Activated naive CD8-positive, alpha-beta T cell treated with anti-CD3 and anti-CD28 coated beads, Interleukin-2, amount 50 U/mL, for 24 hours (primary cell): ENCODE measurements at places on chromosomes 4 and X.

DNA sequence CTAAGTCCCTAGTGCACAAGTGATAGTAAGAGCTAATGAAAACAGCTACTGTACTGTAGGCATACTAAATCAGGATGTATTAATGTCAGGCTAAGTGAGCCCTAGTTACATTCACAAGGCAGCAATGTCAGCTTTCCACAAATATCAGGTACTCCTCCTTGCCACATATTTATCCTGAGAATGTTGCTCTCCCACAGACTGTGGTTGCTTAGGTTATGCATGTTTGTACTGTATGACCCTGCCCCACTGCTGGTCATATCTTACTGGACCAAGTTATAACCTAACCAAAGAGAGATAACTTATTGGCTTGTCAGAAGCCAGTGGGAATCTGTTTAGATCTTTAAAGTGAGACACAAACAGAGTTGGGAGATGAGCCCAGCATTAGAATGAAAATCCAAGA is 241.0 kb downstream of the SLC39A8 start:
- DNase-seq = no peak

DNA sequence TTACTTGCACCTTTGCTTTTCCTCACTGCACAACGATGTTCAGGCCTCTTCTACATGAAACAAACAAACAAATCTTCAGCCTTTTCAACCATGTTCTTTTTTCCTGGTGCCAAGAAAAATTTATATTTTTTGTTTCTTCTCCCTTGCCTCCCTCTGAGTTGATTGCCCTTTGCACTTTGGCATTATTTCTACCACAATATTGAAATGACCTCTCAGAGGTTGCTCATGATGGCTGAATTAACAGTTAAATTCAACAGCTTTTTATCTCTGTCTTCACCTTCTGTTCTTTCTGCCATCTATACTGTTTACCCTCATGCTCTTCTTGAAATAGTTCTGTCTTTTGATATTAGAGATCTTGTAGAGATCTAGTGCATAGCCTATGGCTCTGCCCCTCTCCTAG is 308.9 kb downstream of the ARHGAP24 start:
- no peak for DNase-seq

- no peak for DNase-seq
These were observed at the start of gene KCNE5 for GRCh38 chrX:109624641-109625616. Gene KCNE5, minus strand, starts transcription at chrX:109625172. Its CDS starts 152 bp downstream, at chrX:109625020.

DNA sequence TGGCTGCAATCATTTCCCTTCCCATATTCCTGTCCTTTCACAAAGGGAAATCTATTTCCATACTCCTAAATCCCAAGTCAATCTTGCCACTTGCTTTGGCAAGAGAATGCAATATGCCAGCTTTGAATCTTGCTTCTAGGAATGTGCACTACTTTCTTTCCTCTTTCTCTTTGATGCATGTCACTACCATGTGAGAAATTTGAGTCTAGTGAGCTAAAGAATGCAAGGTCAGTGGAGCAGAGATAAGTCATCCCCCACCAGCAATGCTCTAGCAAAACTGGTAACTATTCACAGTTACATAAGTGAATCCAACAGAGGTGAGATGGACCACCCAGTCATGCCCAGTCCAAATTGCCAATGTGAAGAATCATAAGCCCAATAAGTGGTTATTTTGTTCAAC is 910.4 kb downstream of the RAB28 start:
- DNase-seq = no peak

DNA sequence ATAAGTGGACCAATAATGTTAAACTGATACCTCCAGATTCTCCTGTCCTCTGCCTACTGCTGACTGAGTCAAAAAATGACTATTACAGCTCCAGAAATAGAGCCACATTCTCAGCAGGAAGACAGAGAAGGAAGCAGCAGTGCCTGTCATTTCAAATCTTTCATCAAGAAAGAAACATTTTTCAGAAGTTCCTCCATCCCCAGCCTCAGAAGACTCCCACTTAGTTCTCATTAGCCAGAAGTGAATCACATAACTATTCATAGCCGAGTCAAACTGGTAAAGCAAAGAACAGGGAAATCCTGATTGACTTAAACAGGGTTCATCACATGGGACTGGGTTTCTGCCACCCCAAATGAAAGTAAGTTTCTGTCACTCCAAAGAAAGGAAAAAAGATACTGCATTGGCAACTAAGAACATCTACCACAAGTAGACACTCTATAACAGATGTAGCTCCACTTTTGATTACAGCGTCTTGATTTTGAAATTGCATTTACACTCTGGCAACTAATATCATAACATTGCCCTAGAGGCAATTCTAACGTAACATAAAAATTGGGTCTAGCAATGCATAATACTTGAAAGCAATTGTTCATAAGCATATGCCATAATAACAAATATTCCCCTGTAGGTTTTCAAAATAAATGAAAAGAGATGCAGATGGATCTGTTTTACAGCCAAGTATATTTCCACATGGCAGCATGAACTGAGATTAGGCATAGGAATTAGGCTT is 599.8 kb downstream of the GALNTL6 start:
- no peak for DNase-seq

DNA sequence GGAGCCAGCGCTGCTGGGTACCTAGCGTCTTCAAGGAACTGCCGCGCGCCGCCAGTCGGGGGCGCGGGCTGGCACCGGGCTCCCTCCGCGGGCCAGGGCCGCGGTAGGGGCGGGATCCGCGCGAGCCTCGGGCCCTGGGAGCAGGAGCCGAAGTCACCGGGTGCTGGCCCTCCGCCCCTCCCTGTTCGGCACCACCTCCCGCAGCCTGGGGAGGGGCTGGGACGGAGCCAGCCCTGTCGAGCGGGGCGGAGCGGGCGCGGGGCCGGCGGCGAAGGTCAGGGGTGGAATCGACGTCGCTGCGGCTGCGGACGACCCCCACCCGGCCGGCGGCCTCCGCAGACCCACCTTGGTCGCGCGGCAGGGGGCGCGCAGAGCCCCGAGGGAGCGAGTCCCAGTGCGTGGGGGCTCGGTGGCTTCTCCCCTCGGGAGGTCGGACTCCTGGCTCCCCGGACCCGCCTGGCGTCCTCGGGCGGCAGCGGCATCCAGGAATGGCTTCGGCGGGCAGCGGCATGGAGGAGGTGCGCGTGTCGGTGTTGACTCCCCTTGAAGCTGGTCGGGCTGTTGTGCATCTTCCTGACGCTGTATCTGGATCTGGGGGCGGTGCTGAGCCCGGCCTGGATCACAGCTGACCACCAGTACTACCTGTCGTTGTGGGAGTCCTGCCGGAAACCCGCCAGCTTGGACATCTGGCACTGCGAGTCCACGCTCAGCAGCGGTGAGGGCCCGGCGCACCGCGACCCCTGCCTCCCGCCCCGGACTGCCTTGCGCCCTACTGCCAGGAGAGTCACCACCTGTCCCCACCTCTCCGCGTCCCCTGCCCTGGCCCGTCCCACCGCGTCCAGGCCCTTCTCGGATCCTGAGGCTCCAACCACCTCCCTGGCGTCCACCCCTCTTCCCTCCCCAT is 50.5 kb upstream of the FAM47C start:
- no peak for DNase-seq

DNA sequence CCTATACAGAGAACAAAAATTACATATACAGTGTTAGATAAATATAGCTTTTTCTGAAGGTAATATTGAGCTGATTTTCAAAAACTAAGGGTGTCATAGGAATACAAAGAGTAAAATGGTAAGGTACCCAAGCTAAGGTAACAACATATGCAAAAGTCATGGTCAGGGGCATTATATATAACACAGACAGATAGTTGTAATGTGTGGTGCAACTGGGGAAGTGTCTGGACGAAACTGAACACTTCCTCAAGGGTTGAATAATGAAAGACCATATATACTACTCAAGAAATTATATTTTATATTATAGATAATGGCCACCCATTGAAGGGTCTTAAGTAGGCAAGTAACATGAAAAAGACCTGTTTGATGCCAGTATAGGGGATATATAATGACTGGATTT is 262.1 kb upstream of the CXXC4 start:
- no peak for DNase-seq

DNA sequence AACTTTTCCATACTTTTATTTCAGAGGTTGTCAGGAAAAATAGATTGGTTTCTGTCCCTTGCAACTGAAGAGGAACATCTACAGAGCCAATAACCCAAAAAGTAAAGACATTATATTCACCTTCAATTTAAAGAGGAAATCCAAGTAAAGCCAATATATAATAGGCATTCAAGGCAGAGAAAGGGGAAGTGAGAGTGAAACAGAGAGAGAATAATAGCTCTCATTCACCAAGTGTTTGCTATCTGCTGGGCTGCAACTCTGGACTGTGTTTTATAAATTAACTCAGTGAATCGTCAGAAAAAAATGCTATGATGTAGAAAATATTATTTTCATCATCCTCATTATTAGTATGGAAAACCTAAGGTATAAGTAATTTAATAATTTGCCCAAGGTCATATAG is 448.5 kb downstream of the TRAM1L1 start:
- no peak for DNase-seq

- DNase-seq = no peak
These were observed 280.2 kb downstream of the ADGRA3 start for GRCh38 chr4:22235698-22236097.

DNA sequence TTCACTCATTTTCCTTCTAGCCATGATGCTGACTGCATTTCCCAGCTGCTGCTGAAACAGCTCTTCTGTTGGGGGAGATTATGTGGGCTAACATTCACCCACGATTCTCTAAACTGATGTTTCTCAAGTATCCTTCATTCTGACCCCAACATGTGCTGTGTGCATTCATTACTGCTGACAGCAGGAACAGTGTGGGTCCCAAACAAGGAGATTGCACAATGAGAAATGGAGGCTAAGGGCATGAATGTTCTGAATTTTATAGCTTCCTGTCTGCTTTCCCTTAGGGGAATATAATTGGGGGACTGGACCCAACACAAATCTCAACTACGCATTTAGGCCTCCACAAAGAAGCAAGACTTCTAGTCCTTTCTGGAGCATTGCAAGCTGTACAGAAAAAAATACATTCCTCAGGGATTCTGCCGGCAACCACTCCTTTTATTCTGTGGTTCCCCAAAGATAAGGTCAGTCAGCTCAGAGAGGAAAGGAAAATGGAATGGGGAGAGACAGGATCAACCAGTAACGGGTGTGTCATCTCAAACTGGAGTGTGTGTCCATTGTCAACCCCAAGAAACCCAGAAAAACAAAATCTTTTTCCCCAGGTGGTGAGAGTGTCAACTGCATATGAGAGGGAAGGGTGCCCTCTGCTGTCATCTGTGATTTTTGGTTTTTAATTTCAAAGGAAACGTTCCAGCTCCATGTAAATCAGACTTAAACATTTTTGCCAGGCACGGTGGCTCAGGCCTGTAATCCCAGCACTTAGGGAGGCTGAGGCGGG is 81.5 kb upstream of the EGFL6 start:
- peak; percentile 37 for DNase-seq

DNA sequence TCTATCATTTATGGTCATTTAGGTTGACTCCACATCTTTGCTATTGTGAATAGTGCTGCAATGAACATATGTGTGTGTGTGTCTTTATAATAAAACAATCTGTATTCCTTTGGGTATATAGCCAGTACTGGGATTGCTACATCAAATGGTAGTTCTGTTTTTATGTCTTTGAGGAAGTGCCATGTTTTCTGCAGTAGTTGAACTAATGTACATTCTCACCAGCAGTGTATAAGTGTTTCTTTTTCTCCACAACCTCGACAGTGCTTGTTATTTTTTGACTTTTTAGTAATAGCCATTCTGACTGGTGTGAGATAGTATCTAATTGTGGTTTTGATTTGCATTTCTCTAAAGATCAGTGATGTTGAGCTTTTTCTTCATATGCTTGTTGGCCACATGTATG is 80.5 kb downstream of the ARHGAP6 start:
- no peak for DNase-seq

DNA sequence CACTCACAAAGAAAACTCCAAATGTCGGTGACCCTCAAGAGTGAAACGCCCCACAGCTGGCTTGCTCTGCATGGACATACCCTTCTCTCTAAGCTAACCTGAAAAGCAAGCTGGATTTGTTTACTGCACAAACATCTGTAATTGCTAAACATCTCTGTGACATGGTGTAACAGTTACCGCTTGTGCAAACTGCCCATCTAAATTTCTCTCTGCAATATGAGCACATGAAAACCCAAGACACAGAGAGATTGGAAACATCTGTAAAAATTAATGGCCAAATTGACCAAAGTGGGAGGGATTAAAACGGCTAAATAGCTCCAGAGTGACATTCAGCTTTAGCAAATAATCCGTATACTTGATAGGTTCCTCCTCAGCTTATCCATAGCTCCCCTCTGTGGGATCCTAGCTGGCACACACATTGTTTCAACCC is 155.0 kb upstream of the MAP3K15 start:
- no peak for DNase-seq

GRCh38 chr4:22607382-22607781 is 85.4 kb upstream of the GBA3 start:
- peak; percentile 24 for DNase-seq

- DNase-seq = no peak
These were observed 367.3 kb upstream of the CASK start for GRCh38 chrX:42290608-42291007.

GRCh38 chrX:5236096-5236495 is 992.6 kb downstream of the NLGN4X start:
- no peak for DNase-seq

DNA sequence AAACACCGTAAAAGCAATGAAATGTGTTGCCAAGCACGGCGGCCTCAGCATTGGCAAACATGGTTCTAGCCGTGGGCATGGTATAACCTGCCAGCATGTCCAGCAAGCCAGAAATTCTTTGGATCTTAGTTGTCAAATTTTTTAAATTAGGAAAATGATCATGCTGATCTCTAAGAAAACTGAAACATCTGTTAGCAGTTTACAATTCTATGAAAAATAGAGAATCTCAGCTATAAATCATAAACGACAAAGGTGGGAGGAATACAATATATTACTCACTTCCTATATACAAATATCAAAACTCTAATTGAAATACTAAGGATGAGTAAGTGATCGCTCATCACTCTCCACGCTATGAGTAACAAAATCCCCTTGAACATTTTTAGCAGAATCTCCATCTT is 130.3 kb downstream of the ADGRA3 start:
- DNase-seq = no peak

DNA sequence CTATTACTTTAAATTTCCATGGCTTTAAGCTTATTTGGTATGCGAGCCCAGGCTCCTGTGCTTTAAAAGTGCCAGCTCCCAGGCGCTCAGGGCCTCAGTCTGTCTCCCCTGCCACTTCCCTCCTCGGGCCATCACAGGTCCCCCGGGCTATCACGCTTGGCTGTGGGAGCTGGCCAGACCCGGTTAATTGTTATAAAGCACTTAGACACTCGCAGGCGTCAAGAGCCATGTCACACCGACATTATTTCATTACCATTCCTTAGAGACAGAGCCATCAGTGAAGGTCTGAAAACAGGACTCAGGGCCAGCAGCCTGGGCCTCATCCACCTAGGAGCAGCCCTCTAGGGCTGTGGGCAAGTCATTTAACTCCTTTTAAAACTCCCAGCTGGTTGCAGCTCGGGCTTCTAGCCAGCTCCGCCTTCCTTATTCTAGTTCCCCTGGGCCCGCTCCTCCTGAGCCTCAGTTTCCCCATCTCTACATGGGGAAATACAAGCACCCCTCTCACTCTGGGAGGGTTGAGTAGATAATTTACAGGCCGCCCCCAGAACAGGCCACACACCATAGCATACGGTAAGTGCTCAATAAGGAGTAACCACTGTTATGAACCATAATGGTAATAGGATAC is 99.0 kb downstream of the HMX1 start:
- DNase-seq = no peak

GRCh38 chrX:36950495-36951253 is 57.5 kb upstream of the FAM47C start:
- DNase-seq = no peak
